ENCODE measurements at places on chromosomes 1 and 21. TPM values are rescaled to one million over a fixed set of nuclear protein-coding genes. Genes with fewer than 3 reads are reported as not detected.

The UBE2U gene
- total RNA-seq: not detected

The OR2T2 gene
- total RNA-seq: not detected

DNA sequence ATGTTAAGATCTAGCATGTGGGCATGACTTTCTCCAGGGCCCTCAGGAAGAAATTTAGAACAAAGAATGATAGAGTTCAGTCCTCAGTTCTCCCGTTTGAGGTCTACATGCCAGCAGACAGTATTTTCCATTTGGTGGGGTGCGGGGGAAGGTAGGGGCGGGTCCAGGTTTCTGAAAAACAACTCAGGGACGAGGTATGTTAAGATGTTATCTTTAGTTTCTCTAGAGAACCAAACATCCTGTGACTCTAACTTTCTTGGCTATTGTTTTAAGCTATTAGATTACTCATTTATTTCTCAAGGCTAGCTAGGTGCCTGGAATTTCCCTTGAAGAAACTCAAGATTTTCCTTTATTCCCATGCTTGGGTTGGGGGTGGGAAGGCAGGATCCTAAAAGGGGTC lies 42.3 kb upstream of the SYT14 start:
- H3K4me3 ChIP-seq: no peak overlapping the region
- H3K27me3 ChIP-seq: peaks cover 3% of the 10 kb centered on the region
- ATAC-seq: no peak
- no peak overlapping the region for H3K27ac ChIP-seq

DNA sequence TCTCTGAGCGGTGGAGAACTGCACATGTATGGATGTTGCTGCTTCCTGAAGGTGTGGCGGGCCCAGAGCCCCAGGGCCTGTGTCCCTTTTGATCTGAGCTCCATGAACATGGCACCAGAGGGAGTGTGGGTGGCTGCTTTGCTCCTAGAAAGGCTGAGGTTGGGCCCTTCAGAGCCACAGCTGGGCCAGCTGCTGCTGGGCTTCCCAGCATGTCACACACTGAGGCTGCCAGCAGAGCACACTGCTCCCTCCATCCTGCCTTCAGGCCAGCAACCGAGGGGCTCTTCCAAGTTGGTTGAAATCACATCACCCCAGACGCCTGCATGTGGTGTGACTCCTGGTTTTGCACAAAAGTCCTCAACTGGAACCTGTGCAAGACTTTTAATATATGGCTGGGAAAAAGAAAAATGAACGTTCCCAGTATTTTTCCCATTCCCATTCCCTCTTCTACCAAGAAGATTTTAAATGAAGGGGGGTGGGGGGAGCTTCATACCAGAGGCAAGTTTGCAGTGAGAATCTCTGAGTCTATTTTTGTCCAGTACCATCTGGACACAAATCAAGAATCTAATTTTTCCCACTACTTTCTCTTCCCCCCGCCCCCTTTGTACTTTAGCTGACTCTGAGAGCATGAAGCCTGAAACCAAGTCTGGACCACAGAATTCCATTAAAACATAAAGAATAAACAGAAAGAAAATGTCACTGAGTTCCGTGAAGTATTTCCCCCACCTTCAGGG lies 26.2 kb upstream of the NGF start:
- H3K27ac ChIP-seq: peak overlapping the region; percentile 38
- peaks cover 14% of the 10 kb centered on the region for H3K4me1 ChIP-seq
- ATAC-seq: peak; percentile 57
- no peak overlapping the region for H3K4me3 ChIP-seq
- no peaks in the 10 kb centered on the region for H3K36me3 ChIP-seq
- no peaks in the 10 kb centered on the region for H3K27me3 ChIP-seq

DNA sequence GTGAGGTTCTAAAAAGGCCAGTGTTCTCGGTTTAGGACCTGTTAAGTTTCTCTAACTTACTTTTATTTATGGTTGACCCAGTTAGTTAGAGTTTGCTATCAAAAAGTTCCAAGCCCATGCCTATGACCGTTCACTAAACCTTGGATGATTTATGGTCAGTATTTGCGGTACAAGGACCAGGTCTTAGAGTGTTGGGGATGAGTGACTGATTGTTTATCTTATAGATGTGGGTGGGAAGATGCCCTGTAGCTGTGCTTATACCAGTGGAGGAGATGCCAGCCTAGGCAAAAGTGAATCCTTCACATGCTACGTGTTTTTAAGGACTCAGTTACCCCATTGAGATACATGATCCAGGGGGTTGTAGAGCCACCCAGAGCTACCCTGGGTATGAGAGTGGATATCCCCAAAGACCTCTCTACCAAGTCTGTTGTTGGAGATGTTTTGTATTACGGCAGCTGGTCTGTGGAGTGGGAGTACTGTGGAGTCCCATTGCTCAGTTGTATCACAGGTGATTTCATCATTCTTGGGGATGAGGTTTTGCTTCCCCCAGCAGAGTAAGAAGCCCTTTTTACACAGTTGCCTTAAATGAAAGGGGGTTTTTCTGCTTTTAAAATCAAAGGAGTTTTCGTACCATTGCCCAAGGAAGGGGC lies 2.1 kb downstream of the SLC22A15 start:
- H3K4me3 ChIP-seq: no peak overlapping the region
- no peak for ATAC-seq
- H3K4me1 ChIP-seq: no peaks in the 10 kb centered on the region
- no peak overlapping the region for H3K27ac ChIP-seq
- no peaks in the 10 kb centered on the region for H3K36me3 ChIP-seq

The ANGPTL7 gene
- total RNA-seq: 2.2 TPM

The ATP1B1 gene
- 94.8 TPM for total RNA-seq
